Type B pancreatic cell (in vitro differentiated cells): ENCODE measurements at places on chromosomes 6 and 20.

DNA sequence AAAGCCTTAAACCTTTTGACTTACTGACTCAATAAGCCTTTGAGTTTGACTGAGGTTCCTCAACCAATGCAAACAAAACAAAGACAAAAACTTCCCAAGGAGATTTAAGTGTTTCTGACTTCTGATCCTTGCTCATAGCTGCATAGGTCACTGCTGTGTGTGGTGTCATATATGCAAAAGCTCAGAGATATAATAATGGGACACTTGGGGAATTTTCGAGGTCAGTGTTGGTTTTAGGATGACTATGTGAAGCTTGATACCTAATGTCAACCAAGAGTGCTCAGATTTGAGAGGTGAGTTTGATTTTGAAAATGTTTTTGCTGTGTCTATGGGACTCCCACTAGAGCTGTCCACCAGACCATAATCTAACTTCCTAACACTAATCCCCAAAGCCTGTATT, 26.2 kb downstream of the ZKSCAN8 start:
- no peak for DNase-seq

DNA sequence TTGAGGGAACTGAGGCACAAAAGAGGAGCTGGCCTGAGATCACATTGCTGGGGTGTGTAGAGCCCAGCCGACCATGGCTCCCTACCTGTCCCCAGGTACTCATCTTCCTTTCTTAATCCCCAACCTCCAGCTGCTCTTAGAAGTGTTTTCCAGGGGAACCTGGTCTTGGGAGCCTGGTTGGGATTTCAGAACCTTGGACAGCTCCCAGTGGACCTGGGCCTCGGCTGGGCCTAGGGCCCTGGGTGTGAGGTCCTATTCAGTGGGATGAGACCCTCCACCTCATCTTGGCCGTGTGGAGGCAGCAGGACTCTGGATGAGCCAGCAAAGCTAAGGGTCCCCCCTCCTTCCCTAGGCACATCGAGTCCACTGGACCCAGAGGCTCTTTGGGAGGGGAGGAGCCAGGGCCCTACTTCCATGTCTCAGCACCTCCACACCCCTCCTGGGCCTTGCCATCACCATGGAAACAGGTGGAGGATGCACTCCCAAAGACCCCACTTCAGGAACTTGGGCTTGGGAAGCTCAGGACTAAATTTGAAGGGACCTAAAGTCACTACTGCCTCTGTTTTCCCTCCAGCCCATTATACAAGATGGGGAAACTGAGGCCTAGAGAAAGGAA, 38.5 kb downstream of the DLGAP4 start:
- DNase-seq = peak; percentile 82

DNA sequence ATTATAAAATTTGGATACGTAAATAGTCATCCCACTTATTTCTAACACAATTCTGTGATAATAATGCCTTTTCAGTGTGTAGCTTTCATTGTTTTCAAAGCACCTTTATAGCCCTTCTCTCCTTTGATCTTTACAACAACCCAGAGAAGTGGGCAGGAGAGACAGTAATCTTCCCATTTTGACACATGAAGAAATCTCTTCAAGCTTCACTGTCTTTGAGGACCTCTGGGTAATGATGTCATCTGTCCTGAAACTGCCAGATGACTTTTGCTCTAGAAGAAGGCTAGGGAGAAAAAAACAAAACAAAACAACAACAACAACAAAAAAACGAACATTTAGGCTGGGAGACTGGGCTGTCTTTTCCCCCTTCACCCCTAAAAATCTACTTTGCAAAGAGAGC, 203.0 kb downstream of the KCNQ5 start:
- DNase-seq = no peak

DNA sequence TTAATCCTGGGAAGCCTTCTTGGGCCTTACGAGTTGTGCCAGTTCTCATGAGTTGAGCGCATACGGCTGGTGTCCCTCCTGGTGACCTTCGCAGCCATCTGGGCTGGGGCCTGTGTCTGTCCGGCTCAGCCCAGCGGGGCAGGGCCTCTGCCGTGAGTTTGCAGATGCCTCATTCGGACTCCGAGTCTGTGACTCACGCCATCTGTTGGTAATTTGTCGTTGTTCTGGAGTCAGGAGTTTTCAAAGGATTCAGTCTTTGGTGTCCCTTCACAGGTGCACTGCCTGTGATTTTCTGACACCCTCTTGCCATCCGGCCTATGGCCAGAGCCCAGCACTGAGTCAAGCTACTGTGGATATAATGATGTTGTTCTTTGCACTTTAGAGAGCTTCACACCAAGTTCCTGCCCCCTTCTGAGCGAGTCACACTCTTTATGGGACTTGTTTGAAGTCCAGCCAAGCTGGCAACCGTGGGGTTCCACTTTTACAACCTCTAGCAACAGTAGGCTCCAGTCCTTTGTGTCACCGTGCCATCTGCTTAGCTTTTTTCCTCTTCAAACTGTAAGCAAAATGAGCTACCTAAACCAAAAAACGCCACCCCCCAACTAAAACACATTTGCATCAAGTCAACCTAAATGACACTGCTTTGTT, 175.6 kb downstream of the AIG1 start:
- no peak for DNase-seq

DNA sequence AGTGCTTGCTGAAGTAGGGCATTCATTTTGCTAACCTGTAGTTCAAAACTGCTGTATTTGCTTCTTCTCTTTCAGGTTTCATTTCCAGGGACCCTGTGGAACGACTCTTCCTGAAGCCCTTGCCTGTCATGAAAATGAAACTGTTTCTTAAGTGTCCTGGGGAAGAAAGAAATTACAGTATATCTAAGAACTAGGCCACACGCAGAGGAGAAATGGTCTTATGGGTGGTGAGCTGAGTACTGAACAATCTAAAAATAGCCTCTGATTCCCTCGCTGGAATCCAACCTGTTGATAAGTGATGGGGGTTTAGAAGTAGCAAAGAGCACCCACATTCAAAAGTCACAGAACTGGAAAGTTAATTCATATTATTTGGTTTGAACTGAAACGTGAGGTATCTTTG, 3.4 kb upstream of the NOL7 start:
- no peak for DNase-seq

- no peak for DNase-seq
Measured at GRCh38 chr6:69305456-69305855, 491.4 kb downstream of the LMBRD1 start.

GRCh38 chr20:37984018-37984785, 49.1 kb downstream of the TTI1 start:
- no peak for DNase-seq

- DNase-seq = no peak
Measured at GRCh38 chr6:162675503-162675902, 52.1 kb downstream of the PRKN start.

DNA sequence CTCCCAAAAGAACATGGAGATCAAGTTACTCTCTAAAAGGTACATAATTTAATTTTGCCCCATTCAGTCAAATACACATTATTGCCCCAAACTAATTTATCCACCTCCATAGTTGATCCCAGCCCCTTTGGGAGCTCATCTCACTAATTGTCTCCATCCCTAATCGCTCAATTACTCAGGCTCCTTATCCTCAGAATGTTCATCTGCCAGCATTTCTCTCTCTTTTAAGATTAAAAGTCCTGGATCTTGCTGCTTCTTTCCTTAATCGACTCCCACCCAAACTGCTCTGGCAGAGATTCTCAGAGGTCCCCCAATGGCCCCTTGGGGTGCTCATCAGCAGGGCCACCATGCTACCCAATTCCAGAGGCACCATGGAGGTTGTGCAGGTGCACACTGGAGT, 18.4 kb upstream of the NNAT start:
- no peak for DNase-seq

DNA sequence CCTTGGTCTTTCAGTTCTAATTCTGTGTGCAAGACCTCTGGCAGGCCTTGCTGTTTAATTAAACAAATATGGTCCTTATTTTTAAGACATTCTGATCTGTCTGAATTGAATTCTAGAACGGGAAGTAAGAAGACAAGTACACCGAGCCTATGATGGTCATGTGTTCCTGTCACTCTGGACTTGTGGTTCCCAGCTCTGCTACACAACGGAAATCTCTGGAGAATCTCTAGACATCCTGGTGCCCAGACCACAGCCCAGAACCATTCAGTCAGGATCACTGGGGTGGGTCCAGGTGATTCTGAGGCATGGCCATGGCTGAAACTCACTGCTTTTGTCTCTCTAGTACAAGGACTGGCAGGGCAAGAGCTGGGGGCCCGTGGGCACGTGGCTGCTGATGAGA, 15.9 kb upstream of the KCNK16 start:
- no peak for DNase-seq

GRCh38 chr6:17725083-17725482, 18.4 kb upstream of the NUP153 start:
- DNase-seq = no peak

- DNase-seq = no peak
Measured at GRCh38 chr6:14321992-14322772, 204.6 kb downstream of the CD83 start.

DNA sequence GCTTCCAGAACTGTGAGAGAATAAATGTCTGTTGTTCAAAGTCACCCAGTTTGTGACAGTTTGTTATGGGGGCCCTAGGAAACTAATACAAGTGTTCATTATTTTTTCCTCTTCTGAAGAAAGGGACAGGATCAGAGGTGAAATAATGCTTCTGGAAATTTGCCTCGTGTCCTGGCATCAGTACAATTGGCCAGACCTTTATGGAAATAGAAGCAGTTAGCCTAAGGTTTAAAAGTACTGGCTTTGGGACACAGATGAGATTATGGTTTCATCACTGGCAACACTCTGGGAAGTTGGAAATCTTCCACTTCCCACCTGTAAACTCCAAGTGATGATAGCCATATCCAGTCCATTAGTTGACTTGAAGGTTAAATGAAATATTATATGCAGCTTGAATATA, 88.7 kb downstream of the PLCB1 start:
- DNase-seq = no peak

- no peak for DNase-seq
Measured at GRCh38 chr20:24381886-24382285, 87.5 kb upstream of the SYNDIG1 start.

GRCh38 chr6:71127374-71127773, 161.2 kb upstream of the OGFRL1 start:
- no peak for DNase-seq

- DNase-seq = no peak
Measured at GRCh38 chr6:144310765-144311164, 25.6 kb downstream of the UTRN start.

DNA sequence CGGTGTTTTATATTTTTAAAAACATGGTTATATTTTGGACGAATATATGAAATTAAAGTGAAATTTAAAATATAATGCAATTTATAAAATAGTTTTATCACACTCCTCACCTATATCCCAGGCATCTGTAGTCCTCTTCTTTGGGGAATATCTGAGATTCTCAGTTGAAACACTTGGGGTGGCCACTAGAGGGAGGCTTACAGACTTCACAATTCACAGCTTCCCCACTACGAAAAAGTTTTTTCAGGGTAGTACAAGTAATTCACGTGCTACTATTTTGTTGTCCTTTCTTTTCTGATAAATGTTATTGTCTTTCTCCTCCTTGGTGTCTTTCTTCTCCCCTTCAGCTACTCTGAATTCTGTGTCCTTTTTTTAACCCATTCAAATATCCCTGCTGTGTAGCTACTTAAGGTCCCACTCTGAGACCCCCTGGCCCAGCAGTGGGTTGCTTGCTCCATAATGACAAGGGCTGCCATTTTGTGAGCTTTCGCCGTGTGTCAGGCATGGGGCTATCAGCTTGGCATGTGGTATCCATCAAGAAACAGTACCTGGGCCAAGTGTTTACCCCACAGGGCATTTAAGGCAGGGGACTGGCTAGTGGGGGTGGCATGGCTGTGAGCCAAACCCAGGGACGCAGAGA, 43.6 kb upstream of the PHACTR3 start:
- DNase-seq = no peak

DNA sequence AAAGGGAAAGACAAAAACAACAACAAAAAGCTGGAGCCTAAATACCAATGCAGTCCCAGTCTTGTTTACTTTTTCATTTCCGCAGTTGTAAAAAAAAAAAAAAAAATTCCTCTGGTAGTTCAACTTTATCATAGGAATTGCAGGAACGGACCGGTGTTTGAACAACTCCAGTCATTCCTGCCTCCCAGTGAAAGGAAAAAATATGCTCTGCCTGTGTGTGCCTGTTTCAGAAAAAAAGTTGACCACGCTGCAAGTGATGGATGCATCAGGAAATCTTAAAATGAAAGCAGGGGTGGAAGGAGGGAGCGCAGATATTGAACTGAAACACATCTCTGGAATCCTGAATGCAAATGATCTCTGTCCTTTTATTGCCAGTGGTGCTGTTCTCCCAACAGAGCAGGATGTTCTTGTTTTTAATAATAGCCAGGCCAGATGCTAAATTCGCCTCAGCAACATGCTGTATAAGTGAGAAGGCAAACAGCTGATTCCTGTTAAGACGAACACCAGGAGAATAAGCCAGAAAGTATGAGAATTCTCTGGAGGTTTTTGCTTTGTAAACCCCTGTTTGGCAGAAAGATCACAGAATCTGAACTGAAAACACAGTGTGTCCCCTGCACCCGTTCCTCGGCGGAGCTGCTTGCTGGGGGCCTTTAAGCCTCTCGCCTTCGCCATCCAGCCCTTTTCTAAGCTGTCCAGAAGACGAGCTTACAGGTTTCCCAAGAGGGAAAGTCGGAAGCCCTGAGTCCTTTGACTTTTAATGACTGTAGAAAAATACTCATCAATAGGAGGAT, 178.4 kb upstream of the SUPT3H start:
- DNase-seq = no peak

GRCh38 chr6:26383624-26384417, 913 bp downstream of the BTN2A2 start:
- DNase-seq = no peak
